ENCODE measurements at places on chromosomes 4 and X.

GRCh38 chrX:39614680-39614998, 483.1 kb downstream of the BCOR start:
- DNase-seq: no peak

DNA sequence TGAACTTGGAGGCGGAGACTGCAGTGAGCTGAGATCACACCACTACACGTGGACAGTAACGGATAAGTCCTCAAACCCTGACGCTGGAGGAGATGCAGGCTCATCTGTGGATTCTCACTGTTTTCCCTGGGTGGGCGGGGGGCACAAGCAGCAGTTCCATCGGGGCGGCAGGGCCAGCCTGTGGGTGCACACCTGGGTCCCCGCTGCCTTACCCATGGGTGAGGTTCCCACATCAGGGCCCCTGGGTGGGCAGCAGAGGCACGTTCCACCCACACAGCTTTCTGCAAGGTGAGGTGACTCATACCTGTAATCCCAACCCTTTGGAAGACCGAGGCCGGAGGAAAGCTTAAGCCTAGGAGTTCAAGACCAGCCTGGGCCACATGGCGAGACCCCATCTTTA, 56.6 kb upstream of the MXD4 start:
- DNase-seq: no peak

GRCh38 chr4:176153124-176153523, 42.3 kb downstream of the SPATA4 start:
- DNase-seq: no peak

DNA sequence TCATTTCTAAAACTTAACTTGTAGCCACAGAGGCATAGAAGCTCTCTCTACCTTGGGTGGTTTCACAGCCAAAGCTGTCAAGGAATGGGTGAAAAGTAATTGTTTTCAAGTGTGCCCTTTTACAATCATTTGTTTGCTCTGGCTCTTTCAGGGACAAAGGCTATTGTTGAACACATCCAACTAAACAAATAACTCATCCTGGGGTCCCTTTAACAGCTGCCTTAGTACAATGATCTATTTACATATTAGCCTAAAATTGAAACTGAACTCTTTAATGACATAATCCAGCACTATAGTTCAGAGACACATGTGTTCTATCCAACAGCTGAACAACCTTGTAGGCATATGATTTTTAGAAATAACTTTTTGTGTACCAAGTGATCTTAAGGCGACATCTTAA, 3.7 kb downstream of the HHIP start:
- no peak for DNase-seq

DNA sequence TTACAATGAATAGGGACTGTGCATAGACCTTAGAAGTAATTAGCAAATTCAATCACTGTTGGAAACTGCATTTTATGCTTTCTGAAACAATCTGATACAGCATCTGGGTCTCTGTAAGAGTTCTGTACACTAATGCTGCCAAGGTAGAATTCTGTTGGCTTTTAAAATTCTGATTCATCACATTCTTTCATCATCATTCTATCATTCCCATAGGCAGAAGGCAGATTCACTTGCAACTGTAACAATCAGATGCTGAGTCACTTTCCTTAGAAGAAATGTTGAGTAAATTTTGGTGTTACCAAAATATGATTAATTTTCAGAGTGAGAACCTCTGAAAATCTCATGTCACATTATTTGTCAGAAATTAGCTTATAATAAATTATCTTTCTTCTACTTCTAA, 267.2 kb downstream of the MAPK10 start:
- peak; percentile 65 for DNase-seq

GRCh38 chr4:52966172-52966571, 104.1 kb downstream of the RASL11B start:
- no peak for DNase-seq

DNA sequence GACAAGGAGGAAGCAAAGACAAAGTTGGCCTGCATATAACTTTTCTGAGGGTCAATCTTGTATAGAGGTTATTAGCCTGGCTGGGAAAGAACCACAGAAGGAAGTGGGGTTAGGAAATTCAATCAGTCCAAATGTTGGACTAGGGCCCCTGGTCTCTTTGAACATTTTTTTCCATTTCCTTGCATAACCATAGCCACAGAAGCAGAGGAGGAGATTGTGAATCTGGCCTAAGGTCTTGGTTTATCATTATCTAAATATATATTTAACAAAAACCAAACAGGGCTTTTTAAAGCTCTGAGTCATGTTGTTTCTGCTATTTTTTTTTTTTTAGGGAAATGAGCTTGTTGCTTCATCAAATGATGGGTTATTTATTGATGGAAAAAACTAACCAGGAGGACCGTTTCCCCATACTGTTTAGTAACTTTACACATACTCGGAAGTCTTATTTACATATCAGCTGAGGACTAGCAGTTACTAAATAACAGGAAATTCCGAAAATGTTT, 97.7 kb upstream of the ACSL4 start:
- no peak for DNase-seq

DNA sequence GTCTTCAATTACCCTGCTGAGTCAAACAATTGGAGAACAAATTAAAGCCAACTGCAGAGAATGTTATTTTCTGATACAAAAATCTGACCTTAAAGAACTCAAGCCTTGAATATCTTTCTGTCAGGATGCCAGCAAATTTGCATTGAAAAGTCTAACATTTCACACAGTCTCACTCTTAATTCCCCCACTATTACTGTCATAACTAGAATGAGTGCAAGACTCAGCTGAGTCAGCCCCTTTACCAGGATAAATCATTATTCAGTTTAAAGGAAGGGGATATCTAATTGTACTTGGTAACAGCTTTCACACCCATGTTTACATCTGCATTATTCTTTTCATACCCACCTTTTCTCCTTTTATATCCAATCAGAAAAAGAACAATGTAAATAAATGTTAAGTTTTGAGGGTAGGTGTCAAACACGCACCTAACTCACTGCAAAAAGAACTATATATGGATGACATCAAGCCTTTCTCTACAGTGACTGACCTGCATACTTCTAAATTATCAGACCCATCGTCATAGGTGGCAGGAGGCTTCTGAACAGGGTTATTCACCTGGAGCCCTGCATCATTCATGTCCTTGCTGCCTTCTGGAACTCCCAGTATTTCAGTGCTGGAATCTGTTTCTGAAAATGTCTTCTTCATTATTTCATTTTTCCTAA, 117.4 kb downstream of the TMA16 start:
- DNase-seq: no peak

GRCh38 chr4:177064116-177064515, 245.6 kb upstream of the NEIL3 start:
- DNase-seq: no peak

DNA sequence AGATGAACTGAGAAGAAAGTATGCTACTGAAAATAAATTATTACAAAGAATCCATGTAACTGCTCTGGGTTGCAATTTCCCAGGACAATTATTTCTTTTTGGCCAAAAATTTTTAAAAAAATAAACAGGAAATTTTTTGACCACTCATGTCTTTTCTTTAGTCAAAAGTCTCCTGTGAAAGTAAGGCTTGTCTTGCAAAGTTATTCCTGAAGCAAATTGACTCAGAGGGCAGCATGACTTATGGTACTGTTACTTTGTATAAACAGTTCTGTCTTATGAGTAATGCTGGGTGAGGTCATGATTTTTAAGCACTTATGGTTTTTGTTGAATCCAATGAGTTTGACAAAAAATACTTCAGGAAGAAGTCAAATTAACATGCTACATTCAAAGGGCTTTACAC, 292.8 kb upstream of the ARSJ start:
- DNase-seq: peak; percentile 99

DNA sequence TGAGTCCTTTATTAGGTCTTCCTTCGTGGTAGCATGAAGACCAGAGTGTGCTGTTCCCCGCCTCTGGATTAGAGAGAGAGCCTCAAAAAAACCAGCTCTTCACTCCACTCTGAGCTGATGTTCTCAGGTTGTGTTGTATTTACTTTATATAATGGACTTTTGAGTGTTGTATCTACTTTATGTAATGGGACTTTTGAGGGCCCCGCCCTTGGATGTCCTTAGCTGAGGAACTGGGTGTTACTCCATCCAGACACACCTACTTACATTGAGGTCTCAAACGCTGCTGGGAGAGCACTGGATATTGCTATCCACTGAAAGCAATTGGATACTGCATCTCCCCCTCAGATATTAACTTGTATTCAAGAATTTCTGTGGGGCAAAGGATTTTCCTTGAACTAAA, 28.2 kb downstream of the ATP8A1 start:
- no peak for DNase-seq

DNA sequence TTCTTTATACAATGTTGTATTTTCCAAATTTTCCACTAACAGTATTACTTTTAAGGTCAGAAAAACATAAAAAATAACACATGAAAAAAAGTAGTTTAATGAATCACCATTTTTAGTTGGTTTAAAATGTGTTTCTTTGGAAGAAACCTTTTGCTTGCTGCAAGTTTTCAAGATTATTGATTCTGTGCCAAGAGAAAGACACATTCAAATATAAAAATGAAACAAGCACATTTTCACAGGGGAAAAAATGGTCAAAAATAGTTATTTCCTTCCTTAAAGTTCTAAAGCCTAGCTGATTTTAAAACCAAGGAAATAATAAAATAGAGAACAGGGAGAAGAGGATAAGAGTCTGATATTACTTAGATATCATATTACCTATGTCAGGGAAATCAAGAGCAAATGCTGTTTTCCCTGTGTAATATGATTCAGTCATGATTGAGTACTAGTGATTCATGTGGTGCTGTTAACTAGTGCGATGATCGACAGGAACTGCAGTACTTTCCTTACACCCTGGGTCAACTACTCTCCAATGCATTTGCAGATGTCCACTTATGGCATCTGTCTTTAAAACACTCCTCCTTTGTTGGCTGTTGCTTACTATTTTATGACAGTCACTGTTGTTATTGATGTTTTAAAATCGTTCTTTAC, 103.8 kb downstream of the CAMK2D start:
- peak; percentile 37 for DNase-seq

DNA sequence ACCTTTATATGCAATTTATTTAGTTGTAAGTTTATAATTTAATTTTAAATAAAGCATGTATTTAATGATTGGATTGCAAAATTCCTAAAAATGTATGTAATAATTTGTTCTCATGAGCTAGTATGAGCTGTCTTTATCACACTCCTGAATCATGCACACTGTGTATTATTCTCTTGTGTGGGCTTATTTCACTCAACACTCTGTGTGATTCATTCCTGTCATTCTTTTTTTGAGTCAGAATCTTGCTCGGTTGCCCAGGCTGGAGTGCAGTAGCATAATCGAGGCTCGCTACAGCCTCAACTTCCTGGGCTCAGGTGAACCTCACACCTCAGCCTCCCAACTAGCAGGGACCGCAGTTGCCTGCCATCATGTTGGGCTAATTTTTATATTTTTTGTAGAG, 123.1 kb upstream of the SLC34A2 start:
- no peak for DNase-seq

DNA sequence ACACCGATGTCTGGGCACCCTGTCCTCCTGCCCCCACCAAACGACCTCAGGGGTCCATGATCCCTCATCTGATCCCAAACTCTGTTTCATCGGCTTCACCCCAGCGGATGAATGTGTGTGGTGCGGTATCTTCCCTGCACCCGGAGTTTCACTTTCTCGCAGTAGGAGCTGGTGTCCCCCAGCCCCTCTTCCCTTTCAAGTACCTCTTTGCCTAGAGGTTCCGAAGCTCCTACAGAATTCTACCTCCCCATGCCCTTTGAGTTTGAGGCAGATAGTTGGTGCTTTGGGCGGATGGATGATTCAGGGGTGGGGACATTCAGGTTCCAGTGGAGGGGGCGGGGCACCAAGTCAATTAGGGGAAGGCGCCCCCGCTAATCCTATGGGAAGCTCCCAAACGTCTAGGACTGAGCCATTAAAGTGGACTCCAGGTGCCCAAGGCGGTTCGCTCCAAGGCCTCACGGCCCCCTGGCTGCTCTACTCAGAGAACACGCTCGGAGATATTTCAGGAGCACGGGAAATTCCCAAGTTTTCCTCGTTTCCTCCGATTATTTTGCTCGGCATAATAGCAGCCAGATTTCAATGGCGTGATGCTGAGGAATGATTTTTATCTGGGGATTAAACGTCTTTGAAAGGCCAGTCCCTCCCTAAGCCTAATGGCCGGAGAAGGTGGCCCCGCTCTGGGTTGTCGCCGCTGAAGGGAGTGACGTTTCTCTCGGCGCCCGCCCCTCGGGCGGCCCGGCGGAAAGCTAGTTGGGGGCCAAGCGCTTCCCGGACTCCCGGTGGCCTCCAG, 1.3 kb downstream of the MSX1 start:
- DNase-seq: peak; percentile 61

DNA sequence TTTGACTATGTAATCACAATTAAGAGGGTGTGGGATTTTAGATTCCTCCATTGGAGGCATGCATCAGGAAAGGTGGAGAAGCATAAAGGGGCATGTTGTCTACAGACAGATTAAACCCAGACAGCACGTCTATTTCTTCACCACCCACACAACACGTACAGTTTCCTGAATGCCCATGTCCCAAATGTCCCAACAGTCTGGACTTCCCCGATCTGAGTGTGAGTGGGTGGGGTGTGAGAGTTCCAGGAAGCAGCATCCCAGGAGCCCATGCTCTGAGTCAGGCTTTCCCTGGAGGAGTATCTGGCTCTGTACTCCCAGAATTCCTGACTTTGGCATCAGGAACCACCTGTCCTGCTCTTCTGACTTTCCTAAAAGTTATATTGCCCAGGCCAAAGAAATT, 30.8 kb upstream of the NDP start:
- DNase-seq: no peak

DNA sequence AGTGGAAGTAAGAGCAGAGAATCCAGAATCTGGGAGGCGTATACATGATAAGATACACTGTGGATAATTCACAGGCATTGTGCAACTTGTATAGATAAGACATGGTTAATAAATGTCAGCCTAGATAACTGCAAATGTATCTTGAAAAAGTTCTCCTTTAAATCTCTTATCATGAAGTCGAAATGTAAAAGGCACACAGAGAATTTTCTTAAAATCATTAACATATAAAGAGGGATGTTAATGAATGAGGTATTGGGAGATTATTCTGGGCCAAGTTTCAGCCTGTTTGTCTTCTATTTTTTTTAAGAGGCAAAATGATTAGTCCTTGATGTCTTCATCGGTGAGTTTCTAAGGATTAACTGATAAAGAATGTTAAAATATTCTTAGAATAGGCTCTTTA, 835 bp downstream of the TDO2 start:
- peak; percentile 24 for DNase-seq

DNA sequence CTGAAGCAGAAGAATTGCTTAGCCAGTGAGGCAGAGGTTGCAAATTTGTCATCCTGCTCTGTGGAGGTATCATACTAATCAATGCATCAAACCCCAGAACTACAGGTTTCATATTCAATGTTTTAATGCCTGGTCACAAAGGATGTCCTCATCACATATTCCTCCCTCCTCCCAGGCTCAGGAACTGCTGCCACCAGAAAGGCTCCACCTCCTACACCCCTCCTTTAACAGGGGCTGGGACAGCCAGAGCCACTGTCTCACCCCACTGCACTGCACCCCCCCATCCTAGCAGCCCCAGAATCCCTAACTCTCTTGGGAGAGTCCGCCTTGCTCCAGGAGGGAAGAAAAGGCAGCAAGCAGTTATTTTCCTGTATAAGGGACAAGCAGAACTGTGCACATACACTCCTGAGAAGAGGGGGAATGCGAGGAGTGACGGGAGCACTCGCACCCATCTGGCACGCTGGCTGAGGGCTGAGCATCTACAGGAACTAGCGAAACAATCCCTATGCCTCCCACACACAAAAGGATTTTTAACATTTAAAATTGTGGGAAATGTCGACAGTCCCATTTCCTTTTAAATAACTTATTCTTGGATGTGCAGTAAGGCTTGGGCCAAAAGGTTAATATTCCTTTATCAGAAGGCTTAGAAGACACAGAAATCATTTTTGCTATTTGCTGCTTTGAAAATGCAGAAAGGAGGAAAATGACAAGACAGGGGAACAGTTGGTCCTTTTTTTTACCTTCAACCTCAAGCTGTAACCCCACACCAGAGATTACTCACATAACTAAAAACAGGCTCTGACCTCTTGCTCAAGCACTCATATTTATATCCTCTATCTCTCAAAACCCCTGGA, 27.8 kb downstream of the CD99L2 start:
- no peak for DNase-seq

Data from fibroblast of skin of scalp (primary cell).